ENCODE measurements at places on chromosomes 4 and X. TPM values are rescaled to one million over a fixed set of nuclear protein-coding genes. Genes with fewer than 3 reads are reported as not detected.

GRCh38 chr4:112288455-112288854 lies 2.8 kb upstream of the TIFA start:
- no peak overlapping the region for H3K27ac ChIP-seq
- H3K27me3 ChIP-seq: no peaks in the 10 kb centered on the region
- H3K36me3 ChIP-seq: no peaks in the 10 kb centered on the region
- H3K4me1 ChIP-seq: peaks cover 12% of the 10 kb centered on the region
- DNase-seq: no peak

The GABRG1 gene
- total RNA-seq: 0.88 TPM

DNA sequence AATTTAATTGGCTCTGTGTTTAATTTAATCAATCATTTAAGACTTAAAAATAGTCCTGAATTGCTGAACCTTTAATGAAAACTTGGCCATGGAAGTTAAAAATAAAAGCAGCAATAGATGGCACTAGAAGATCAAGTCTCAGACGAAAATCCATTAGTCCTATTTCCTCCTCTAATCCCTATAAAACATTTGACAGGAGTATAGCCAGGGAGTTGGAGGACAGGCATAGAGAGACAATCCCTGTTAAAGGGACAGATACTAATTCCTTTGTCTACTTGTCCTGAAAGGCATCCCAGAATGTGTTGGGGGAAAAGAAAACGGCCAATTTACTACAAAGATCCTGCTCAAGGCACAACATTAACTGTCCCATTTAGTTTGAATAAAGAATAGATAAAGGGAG lies 276.3 kb upstream of the TACR3 start:
- no peak overlapping the region for H3K4me3 ChIP-seq
- H3K4me1 ChIP-seq: peaks cover 11% of the 10 kb centered on the region
- peak overlapping the region; percentile 77 for H3K27ac ChIP-seq
- no peaks in the 10 kb centered on the region for H3K27me3 ChIP-seq

The HSD17B10 gene
- 63.7 TPM for total RNA-seq

DNA sequence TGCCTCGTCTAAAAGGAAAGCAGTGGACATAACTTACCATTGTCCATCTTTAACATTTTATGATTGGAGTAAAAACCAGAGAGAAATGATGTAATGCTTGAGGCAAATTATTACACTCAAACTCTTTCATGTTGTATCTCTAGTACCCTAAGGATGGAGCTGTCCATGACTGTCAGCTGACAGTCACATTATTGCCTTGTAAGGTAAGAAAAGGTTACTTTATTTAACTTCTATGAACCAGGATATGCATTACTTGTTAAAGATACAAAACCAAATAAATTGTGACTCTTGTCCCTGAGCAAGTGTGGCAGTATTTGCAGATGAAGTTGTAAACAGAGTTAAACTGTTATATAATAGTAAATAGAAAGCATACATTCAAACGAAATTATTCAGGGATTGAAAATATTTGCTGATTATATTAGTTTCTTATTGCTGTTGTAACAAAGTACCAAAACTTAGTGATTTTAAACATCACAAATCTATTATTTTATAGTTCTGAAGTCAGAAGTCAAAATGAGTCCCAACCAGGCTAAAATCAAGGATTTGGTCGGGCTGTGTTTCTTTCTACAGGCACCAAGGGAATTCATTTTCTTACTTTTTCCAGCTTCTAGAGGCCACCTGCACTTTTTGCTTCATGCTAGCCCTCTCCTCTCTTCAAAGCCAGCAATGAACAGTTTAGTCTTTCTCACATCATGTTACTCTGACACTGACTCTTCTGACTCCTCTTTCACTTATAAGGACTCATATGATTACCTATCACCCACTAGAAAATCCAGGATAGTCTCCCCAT lies 113.8 kb downstream of the CEP44 start:
- H3K27me3 ChIP-seq: no peaks in the 10 kb centered on the region
- H3K36me3 ChIP-seq: no peaks in the 10 kb centered on the region
- H3K4me1 ChIP-seq: peaks cover 12% of the 10 kb centered on the region
- no peak overlapping the region for H3K4me3 ChIP-seq

The PDS5A gene
- total RNA-seq: 73.3 TPM

DNA sequence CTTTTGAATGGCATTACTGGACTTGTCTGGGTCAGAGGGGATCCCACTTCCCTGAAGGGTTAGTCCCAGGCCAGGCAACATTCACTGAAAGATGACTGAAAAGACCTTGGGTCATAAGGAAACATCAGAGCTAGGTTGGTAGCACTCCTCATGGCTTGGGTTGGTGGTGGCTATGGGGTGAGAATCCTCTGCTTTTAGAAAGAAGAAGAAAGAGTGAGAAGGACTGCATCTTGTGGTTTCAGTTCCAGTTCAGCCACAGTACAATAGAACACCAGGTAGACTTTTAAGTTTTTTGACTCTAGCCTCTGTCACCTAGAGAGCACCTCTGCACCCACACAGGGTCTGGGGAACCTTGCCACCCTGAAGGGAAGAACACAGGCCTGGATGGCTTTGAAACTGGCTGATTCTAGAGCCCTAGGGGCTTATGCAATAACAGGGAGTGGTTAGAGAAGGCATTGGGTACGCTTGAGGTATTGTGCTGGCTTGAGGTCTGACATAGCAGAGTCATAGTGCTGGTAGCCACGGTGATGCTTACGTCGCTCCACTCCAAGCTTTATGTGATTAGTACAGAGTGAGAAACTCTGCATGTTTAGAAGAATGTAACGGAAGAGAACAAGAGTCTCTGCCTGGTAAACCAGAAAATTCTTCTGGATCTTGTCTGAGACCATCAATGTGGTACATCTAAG lies 36.5 kb downstream of the PRR32 start:
- no peaks in the 10 kb centered on the region for H3K27me3 ChIP-seq
- H3K4me1 ChIP-seq: no peaks in the 10 kb centered on the region
- H3K27ac ChIP-seq: no peak overlapping the region
- no peaks in the 10 kb centered on the region for H3K36me3 ChIP-seq

- H3K36me3 ChIP-seq: no peaks in the 10 kb centered on the region
- no peaks in the 10 kb centered on the region for H3K4me1 ChIP-seq
- H3K4me3 ChIP-seq: no peak overlapping the region
These were observed 223.0 kb upstream of the GATB start for GRCh38 chr4:151983854-151984253.

DNA sequence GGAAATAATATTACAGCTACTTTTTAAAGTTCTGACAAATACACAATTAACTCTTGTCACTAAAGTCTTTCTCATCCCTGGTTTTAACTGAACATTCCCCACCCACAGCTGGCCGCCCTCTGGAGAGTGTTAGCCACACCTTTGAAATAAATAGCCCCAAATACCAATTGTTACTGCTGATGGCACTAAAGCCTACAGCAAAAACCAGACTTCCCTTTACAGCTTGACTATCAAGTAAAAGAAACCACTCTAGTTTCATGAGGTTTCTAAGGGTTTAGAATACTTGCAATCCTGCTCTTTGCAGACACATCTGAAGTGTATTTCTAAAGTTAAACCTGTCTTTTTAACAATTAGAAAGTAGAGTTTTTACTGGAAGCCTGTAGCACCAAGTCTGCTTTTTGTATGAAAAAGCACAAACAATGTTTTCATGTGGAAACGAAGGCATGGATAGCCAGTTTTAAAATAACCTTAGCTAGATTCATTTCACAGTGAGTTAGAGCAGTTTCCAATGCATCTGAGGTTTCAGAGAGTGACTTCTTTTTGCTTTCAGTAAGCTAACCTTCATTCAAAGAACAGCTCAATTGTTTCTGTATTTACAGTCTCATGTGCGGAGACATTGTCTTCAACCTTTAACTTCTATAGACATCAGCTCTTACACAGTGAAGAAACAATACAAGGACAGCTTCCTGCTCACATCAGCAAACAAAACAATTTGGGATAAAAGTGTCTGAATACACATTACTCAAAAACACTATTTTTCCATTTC lies 164.8 kb upstream of the VEGFC start:
- H3K27me3 ChIP-seq: no peaks in the 10 kb centered on the region
- no peaks in the 10 kb centered on the region for H3K36me3 ChIP-seq
- H3K27ac ChIP-seq: no peak overlapping the region
- H3K4me1 ChIP-seq: no peaks in the 10 kb centered on the region
- DNase-seq: no peak

The ADAMTS3 gene
- total RNA-seq: 10.3 TPM

The CLNK gene
- not detected for total RNA-seq

The SYP gene
- 13.6 TPM for total RNA-seq

DNA sequence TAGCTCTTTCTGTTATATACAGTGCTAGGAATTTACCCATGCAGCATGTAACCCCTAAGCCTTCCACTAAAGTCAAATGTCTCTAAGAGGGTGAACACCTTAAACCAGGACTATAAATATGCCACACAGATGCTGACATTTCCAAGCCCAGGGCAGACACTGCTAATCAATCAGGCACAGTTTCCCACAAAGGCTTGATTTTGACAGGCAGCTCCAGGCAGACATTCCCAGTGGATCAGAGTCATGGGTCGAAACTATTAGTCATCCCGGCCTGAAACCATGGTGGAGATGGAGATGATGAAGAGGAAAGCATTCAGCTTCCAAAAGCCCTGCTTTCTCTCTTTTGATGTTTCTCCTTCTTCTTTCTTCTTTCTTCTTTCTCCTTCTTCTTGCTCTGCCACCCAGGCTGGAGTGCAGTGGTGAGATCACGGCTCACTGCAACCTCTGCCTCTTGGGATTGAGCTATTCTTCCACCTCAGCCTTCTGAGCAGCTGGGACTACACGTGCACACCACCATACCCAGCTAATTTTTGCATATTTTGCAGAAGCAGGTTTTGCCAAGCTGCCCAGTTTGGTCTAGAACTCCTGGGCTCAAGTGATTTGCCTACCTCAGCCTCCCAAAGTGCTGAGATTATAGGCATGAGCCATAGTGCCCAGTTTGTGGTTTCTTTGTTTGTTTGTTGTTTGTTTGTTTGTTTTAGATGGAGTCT lies 21.0 kb upstream of the SORCS2 start:
- H3K36me3 ChIP-seq: no peaks in the 10 kb centered on the region
- H3K4me1 ChIP-seq: peaks cover 21% of the 10 kb centered on the region
- no peak for DNase-seq
- H3K27me3 ChIP-seq: peaks cover 17% of the 10 kb centered on the region

DNA sequence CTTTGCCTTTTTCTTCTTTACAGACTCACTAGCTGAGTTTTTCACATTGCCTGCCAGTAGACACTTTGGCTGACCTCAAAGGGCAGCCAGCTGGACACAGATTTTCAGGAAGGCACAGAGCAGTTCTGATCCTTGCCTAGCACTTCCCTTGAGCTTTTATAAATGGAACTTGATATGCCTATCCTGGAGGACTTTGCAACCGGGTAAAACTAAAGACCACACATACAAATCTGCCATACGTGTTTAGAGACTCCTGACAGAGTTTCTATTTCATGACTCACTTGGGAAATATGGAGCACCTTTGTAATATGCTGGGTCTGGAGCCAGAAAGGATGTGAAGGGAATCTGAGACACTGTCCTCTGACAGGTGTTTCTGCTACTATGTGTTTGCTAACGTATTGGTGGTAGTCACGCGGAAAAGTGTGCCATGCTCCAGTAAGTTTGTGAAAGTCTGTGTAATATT lies 56.7 kb upstream of the RASSF6 start:
- no peaks in the 10 kb centered on the region for H3K27me3 ChIP-seq
- no peaks in the 10 kb centered on the region for H3K36me3 ChIP-seq
- H3K4me3 ChIP-seq: no peak overlapping the region
- peaks cover 6% of the 10 kb centered on the region for H3K4me1 ChIP-seq
- peak overlapping the region; percentile 39 for H3K27ac ChIP-seq
- no peak for DNase-seq

The CT45A10 gene
- total RNA-seq: not detected

The F11 gene
- total RNA-seq: 1.0 TPM

DNA sequence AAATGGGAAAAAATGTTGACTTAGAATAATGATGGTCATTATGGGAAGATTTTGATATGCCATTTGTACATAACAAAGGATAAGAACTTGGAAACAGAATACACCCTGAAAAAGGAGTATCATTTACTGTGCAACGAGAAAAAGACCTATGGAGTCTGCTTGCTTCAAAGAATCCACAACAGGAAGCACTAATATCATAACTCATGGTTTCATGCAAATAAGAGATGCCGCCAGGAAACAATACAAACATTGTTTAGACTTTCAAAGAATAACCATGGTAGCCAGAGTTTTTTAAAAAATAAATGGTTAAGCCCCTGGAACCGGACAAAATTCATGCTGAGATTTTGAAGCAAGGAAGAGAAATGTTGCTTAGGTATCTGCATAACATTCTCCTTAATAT lies 139.9 kb upstream of the ETNPPL start:
- H3K27ac ChIP-seq: no peak overlapping the region
- peaks cover 29% of the 10 kb centered on the region for H3K4me1 ChIP-seq
- no peaks in the 10 kb centered on the region for H3K36me3 ChIP-seq
- H3K27me3 ChIP-seq: no peaks in the 10 kb centered on the region
- H3K4me3 ChIP-seq: no peak overlapping the region

GRCh38 chrX:120749141-120749846 lies 119.4 kb upstream of the C1GALT1C1 start:
- H3K4me1 ChIP-seq: peaks cover 3% of the 10 kb centered on the region
- peak overlapping the region; percentile 11 for H3K4me3 ChIP-seq
- no peaks in the 10 kb centered on the region for H3K36me3 ChIP-seq
- H3K27ac ChIP-seq: no peak overlapping the region

DNA sequence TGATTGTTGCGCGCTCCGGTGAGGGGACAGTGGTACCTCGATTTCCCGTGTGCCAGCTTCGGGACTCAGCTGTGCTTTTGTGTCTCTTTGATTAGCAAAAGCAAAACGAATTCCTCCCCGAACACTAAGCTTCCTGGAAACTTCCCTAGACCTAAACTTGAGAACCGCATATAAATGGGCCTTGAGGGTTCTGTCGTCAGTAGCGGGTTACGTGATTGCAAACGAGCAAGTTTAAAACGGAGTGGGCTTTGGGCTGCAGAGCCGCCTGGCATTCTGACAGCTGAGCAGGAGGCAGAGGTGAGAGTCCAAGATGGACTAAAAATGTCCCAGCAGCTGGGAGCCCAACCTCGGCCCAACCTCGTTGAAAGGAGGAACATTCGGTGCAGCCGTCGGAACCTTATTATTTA lies 1.2 kb upstream of the TAPT1 start:
- no peak for DNase-seq
- H3K36me3 ChIP-seq: peaks cover 3% of the 10 kb centered on the region
- H3K27ac ChIP-seq: peak overlapping the region; percentile 97
- H3K4me3 ChIP-seq: peak overlapping the region; percentile 97
- no peaks in the 10 kb centered on the region for H3K27me3 ChIP-seq

- H3K27me3 ChIP-seq: peaks cover 3% of the 10 kb centered on the region
- no peak overlapping the region for H3K4me3 ChIP-seq
- H3K36me3 ChIP-seq: no peaks in the 10 kb centered on the region
- no peak for DNase-seq
- H3K27ac ChIP-seq: no peak overlapping the region
These were observed 5.6 kb downstream of the RHOH start for GRCh38 chr4:40202474-40202873.

- H3K27me3 ChIP-seq: no peaks in the 10 kb centered on the region
- H3K27ac ChIP-seq: peak overlapping the region; percentile 67
- peak overlapping the region; percentile 40 for H3K4me3 ChIP-seq
These were observed 101.5 kb downstream of the KDM6A start for GRCh38 chrX:44974451-44974850.

DNA sequence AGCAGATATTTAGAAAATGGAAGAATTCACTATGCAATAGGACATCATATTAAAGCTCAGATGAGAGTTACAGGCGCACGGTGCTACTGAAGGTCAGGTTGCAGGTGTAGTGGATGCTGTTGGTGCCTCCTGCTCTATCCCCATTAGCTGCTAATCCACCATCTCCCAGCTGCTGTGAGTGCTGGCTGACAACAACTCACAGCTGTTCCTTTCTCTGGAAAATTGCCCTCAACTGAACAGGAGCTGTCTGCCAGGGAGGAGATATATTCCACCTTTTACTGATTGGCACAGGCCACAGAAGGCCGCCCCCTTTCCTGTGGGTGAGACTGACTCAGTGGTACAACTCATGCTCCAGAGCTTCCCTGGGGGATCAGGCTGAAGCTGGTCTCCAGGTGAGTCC lies 48.7 kb downstream of the UCHL1 start:
- no peak for DNase-seq
- H3K36me3 ChIP-seq: no peaks in the 10 kb centered on the region
- no peaks in the 10 kb centered on the region for H3K27me3 ChIP-seq
- H3K4me3 ChIP-seq: no peak overlapping the region
- H3K4me1 ChIP-seq: no peaks in the 10 kb centered on the region
